ENCODE measurements at places on chromosomes 5 and 9.

GRCh38 chr9:14423815-14424261 is 109.9 kb upstream of the NFIB start:
- DNase-seq, result no peak

- DNase-seq, result no peak
Observed at GRCh38 chr5:32275396-32275741, 37.4 kb downstream of the MTMR12 start.

DNA sequence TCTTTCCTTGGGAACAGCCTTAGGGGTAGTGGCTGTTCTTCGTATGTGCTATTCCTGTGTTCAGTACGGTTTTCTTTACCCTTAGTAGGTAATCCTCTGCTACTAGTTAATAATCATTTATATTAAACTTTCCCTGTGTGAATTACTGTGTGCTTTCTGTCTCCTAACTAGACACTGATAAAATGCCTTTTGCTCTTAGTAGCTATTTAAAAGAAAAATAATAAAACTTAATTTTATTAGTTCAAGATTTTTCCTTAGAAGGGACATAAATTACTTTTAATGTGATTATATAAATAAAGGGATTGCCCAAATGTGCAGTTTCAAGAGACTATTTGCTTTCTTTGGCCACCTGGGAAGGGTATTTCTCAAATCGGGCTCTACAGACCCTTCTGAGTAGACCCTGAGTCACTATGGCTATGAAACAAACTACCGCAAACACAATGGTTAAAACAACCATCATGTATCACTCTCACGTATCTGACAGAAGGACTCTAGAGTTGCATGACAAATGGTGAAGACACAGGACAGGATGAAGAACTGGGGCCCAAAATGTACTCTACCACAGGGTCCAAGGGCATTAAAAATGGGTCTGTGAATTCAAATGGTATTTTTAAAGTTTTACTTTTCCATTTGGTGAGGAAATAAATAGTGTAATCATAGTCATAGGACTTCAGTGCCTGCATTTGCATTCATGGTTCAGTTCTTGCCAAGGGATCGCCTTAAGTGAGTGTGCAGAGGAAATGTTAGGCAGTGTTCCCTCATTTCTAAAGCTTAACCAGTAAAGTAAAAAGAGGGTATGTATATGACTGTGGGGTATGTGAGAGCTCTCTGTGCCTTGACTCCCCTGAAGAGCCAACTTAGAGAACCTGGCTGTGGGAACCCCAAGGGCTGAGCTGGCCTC is 97.0 kb downstream of the TSSK1B start:
- DNase-seq, result no peak

GRCh38 chr5:36667824-36668223 is 61.4 kb downstream of the SLC1A3 start:
- no peak for DNase-seq

GRCh38 chr5:21049901-21050300 is 1061.9 kb upstream of the CDH18 start:
- no peak for DNase-seq

- DNase-seq, result no peak
Observed at GRCh38 chr5:150358261-150359095, 981 bp downstream of the TCOF1 start.

GRCh38 chr5:179963375-179963774 is 55.7 kb upstream of the TBC1D9B start:
- no peak for DNase-seq

DNA sequence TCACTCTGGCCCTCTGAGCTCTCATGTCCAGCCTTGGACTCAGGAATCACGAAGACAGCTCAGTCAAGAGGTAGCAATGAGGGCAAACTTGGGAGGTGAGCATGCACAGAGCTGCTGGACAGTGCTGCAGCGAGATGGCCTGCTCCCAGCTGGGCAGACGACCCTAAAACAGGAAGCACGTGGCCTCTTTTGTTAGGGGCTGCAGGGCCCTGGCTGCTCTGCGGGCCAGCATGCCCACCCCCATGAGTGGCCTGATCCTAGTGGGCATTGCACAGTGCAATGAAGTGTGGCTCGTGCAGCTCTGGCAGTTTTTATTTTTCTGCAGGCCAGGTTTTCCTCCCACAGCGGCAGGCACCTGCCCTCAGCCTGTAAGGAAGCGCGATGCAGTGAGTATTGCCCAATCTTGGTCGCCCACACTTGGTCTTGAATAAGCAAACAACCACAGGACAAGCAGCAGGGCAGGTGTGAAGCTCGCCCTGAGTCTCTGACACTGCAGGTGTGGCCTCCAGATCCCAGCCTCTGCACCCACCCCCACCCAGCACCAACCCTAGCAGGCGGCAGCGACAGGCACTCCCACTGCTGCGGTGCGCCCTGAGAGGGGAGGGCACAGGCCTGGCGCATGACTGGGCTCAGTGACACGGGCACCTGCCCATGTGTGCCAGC is 60.8 kb downstream of the SEMA4D start:
- no peak for DNase-seq

- DNase-seq, result no peak
Observed at GRCh38 chr9:99199938-99200539, 21.7 kb downstream of the ALG2 start.

- DNase-seq, result no peak
Observed at GRCh38 chr9:14538526-14538925, 154.7 kb downstream of the ZDHHC21 start.

DNA sequence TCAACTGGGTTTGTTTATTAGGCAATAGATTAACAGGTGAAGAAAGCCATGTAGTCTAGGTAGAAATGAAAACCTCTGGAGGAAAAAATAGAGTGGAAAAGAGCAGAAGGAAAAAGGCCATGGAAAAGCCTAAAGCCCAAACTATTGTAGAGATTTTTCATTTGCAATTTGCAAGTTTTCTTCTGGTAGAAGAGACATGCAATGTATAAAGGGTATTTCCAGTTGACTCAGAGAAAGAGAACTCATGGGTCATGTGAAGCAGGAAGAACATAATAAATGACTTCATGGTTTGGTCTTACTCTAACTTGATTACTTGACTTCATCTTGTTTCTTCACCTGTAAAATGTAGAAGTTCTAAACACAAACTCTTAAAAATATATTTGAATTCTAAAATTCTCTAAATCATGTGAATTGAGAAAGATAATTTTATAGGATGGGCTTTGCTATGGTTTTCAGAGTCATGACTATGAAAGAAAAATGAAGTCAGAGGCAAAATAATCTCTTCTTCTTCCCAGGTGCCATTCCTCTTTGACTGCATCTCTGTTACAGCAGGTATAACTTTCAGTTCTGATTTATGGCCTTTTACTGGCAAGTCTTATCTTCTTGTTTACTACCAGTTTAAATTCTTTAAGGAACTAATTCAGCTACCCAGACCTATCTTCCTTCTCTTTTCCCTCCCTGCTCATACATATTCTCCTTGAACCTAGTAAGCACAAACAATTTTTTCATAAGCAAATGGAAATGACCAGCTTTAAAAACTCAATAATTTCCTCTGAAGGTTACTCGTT is 47.7 kb upstream of the TMC1 start:
- DNase-seq, result no peak

- no peak for DNase-seq
Observed at GRCh38 chr9:116187570-116188170, 34.1 kb downstream of the PAPPA start.

DNA sequence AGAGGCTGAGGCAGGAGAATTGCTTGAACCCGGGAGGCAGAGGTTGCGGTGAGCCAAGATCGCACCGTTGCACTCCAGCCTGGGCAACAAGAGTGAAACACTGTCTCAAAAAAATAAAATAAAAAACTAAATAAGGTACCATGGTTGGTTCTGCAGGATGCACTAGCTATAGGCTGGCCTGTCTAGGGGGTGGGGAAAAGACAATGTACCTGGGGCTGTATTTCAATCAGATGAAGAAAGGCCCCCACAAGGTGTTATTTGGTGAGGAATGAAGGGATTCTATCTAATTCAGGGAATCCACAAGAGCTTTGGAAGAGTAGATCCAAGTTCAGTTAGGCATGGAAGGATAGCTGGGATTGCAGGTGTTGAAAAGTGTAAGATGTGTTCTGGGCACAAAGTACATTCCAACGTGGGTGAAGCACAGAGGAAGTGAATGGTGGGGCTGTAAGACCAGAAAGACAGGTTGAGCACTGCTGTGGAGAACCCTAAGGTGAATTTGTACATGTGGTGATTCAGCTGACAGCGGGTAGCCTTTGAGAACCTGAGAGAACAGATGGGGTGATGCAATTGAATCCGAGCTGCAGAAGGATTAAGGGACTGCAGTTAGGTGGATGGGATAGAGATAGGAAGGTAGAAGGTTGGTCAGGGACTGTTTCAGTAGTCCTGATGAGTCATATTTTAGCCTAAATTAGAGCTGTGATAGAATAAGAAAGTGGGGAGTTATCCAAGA is 71.8 kb downstream of the CAST start:
- no peak for DNase-seq

DNA sequence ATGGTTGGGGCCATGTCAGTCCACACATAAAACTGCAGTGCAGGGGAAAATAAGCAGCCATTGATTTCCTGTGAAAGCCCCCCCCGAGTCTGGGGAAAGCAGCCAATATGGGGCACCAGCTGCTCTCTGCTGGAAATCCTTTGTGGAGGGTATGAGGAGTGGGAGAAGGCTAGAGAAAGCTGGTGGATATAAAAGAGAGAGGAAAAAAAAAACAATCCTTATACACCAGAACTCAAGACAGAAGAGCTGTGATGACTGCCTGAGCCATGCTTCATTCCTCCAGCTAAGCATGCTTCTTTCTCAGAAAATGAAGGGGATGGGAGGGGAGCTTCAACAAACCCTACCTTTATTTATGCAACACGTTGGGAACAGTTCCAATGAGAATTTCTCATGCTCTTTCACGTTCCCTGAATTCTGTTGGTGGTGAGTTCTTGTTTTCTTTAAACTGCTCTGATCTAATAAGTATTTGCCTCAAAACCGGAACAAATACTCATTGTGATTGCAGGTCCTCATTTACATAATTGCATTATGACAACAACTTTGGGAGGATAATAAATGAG is 688.0 kb upstream of the SEMA6A start:
- no peak for DNase-seq

DNA sequence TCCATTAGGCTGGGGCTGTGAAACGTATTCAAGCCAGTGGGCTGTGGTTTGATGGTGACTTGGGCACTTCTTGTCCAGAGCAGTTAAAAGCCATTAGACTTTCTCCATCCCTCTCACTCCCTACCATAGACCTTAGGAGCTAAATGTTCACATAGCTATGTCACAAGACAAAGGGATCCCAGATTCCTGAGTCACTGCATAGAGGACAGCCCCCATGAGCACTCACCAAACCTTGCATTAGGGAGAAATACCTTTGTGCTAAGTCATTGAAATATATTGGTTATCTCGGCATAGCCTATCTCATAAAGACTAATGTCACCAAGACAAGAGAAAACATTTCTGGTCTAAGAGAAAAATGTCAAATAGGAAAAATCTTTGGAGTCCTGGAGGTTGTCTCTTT is 104.3 kb downstream of the TRPM6 start:
- no peak for DNase-seq

DNA sequence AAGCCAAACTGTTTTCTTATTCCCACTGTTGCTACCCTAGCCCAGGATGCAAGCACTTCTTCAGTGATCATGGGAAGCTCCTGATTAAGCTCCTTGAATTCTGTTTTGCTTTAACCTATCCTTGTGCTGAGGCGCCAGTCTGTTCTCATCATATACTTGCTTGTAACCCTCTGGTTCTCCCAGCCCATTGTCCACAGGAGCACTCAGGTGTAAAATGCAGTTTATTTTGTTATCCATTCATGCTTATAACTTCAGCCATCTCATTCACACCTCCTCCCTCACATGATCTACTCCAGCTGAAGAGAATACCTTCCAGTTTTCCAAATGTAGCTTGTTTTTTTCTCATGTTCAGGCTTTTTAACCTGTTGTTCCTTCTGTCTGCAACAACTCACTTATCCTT is 402.1 kb upstream of the BRINP1 start:
- DNase-seq, result no peak

GRCh38 chr5:124599028-124599973 is 147.1 kb downstream of the ZNF608 start:
- peak; percentile 40 for DNase-seq

DNA sequence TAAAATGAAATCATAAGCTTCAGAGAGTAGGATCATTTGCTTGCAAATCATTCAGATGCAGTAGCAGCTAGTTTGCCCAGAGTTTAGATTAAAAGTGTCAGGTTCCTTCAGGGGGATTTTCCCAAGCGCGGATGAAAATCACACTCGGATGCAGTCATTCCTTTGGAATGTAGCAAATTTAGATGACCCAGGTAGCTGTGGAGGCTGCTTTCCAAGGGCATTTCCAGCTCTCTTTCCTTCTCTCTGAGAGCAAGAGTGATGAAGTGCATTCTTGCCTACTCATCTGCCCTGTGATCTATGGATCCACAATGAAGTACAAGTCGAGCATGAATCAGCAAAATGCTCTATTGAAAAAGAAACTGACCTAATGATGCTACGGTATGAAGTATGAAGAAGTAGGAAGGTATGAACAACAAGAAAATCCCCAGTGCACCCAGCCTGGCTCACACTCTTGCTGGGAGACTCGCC is 200.2 kb downstream of the PLK2 start:
- no peak for DNase-seq

DNA sequence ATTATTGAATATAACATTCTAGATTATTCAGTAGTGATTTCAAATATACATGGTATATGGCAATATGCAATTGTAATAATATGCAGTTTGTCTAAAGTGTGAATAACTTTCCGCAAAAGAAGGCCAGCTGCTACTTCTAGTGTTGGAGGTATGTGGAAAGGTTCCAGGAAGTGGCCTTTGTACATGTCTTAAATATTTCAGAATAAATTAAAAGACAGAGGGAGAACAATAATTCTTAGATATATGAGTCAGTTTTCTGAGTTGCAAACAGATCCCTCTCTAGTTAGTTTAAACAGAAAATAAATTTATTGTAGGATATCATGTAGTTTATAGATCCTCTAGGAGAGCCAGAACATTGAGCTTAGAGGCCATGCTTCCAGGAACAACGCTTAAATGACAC is 210.8 kb upstream of the ELL2 start:
- DNase-seq, result no peak

- no peak for DNase-seq
Observed at GRCh38 chr5:96329289-96329688, 103.8 kb downstream of the PCSK1 start.

GRCh38 chr5:95365302-95366095 is 25.7 kb upstream of the FAM81B start:
- DNase-seq, result no peak

DNA sequence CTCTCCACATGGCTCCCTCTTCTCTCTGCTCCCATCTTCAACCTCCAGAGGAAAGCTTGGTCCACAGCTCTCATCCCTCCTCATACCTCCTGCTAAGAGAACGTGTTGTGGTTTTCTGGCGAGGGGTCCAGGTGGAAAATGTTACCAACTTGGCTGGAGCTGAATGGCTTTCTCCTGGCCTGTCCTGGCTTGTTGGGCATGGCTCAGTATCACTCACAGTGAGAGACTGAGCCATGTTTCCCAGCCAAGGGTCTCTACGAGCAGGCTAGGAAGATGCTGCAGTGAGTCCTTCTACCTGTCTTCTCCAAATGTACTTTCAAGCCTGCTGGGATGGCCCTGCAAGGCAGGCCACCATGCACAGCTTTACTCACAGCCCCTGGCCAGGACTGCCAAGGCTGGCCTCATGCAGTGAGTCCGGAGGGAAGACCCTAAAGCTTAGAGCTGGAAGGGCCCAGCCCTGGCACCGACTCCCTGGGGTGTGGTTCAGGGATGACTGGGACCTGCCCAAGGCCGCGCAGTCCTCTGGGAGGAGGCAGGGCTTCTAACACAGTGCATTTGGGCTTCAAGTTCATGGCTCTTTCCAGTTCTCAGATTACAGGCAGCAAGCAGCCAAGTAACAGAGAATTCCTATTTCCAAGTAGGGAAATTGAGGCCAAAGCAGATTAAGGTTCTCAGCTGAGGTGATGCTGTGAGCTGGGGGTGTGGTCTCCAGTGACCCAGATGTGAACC is 59.5 kb downstream of the COL27A1 start:
- DNase-seq, result no peak

GRCh38 chr9:135255033-135255840 is 167.8 kb downstream of the OLFM1 start:
- DNase-seq, result no peak
